ENCODE measurements at places on chromosomes 3 and 15. TPM values are rescaled to one million over a fixed set of nuclear protein-coding genes. Genes with fewer than 3 reads are reported as not detected.
A peak's percentile ranks its signal among the peaks of the same experiment; 100 is the strongest.

SLC24A5 gene
- total RNA-seq: not detected

GRCh38 chr15:30783019-30783418 lies 120.7 kb upstream of the FAN1 start:
- no peak overlapping the region for H3K27ac ChIP-seq
- no peak overlapping the region for H3K4me3 ChIP-seq
- H3K4me1 ChIP-seq: no peaks in the 10 kb centered on the region
- no peaks in the 10 kb centered on the region for H3K36me3 ChIP-seq
- H3K27me3 ChIP-seq: no peaks in the 10 kb centered on the region
- no peak for DNase-seq

- DNase-seq: no peak
- no peaks in the 10 kb centered on the region for H3K36me3 ChIP-seq
- no peak overlapping the region for H3K27ac ChIP-seq
- no peak overlapping the region for H3K4me3 ChIP-seq
- H3K27me3 ChIP-seq: no peaks in the 10 kb centered on the region
Measured at GRCh38 chr3:25557694-25558093, 107.0 kb downstream of the TOP2B start.

DNA sequence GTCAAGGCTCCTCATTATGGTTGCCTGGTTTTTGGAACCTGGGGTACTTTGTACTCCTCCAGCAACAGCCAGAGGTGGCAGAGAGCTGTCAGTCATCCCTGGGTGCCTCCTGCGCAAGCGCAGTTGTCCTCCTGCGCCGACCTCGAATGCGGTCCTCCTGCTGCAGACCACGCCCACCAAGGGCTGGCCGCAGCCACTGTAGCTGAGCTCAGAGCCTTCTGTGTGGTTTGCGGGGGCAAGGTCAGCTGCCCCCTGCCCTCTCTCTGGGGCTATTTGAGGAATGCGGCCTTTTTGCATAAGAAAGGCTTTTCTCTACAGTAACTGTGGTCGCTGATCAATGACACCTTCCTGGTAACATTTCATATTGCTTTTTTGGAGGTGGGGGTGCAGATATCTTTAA lies 131.3 kb upstream of the SNRPN start:
- H3K27ac ChIP-seq: no peak overlapping the region
- no peaks in the 10 kb centered on the region for H3K27me3 ChIP-seq
- no peaks in the 10 kb centered on the region for H3K4me1 ChIP-seq
- H3K36me3 ChIP-seq: no peaks in the 10 kb centered on the region
- H3K4me3 ChIP-seq: no peak overlapping the region
- DNase-seq: peak; percentile 3

Data from endothelial cell of umbilical vein (primary cell).